ENCODE measurements at places on chromosomes 4 and X.

GRCh38 chrX:21929209-21929608 is 11.3 kb upstream of the SMS start:
- no peak for DNase-seq

GRCh38 chr4:38084877-38085711 is 124.9 kb downstream of the PTTG2 start:
- DNase-seq = no peak

DNA sequence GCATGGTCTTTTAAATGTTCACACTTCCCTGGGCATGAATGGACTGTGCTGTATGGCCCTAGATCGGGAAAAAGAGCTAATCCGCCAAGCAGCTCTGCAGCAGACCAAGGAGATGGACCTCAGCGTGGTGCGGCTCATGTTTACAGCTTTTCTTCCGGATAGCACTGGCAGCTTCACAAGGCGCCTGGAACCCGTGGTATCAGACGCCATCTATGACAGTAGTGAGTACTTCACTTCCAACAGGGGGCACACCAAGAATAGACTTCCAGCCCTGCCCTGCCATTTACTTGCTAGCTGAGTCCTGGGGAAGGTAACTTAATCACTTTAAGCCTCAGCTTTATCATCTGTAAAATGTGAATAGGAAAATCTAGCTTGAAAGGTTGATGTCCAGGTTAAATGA is 77.7 kb downstream of the NFKB1 start:
- DNase-seq = no peak

DNA sequence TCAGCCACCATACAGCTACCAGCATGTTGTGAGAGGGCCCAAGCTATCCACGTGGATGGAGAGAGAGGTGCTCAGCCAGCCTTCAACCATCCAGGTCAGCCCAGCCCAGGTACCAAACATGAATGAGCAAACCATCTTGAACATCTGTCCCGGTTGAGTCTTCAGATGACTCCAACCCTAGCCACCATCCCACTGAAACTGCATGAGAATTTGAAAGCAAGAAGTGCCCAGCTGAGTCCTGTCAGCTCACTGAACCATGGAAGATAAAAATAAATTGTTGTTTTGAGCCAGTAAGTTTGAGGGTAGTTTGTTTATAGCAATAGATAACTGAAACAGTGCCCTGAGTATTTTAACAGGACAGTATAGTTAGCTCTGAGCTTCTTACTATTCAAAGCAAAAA is 7.3 kb upstream of the SEL1L3 start:
- DNase-seq = no peak

DNA sequence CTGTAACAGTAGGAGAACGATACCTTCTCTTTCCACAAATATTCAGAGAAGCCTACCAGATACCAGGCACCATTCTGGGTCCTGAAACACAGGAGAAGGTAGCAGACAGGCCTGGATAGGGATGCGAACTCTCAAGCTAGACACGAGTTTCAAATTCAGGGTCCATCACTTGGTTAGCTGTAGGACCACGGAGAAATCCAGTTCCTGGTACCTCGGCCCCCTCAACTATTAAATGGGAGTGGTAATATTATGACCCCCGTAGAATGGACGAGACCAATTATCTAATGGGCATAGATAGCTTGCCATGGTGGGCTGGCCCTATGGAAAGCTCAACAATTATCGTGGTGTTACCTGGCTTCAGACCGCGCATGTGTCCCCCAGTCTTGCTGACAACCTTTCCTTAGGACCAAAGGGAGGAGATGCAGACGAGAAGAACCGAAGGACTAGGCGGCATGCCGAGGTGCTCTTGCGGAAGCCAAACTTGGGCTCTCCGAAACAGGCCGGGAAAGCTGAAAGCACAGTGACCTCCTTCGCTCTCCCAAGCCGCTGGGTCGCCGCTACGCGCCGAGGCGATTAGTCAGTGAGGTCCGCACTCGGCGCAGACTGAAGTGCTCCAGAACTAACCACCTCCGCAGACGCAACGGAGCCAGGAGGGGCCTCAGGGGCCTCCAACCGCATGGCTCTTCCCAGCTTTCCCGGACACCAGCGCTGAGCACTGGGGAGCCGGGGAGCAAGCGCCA is 19.6 kb downstream of the NKX3-2 start:
- no peak for DNase-seq

GRCh38 chrX:153969904-153970356 is 1.7 kb downstream of the HCFC1 start:
- DNase-seq = no peak

GRCh38 chrX:20352504-20352903 is 85.8 kb upstream of the RPS6KA3 start:
- no peak for DNase-seq

- DNase-seq = no peak
These were observed 17.6 kb downstream of the G3BP2 start for GRCh38 chr4:75655562-75655961.

GRCh38 chr4:85952528-85952927 is 407.3 kb downstream of the MAPK10 start:
- DNase-seq = no peak

DNA sequence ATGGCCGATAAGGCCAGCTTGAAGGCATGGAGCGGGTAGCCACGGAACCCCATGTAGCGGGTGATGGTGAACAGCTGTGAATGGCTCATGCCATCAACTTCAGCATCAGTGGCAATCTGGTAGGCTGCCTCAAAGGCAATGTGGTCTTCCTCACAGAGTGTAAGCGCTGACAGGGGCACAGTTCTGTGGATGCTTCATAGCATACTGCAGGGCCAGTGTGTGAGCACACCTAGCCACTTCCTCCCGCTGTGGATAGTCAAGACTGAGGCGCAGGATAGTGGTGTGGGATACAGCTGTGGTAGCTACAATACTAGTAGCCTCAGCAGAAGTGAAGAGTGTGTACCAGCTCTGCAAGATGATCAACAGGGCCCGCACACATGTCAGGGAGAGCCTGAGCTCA is 40.5 kb downstream of the C4orf33 start:
- DNase-seq = no peak

DNA sequence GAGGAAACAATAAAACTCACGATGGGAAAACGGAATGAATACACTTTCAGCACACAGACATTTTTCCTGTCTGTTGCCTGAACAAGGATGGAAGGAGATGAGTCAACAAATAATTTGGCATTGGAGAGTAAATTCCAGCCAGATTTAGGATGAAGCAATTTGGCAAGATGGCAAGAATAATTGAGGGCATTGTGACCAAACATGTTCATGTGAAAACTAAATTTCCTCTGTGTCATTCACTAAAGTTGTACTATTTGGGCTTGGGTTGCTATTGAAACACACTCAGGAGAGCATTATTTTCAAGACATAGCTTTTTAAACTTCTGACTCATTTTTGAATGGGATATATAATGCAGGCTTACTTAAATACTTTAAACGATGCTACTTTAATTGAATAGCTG is 1614.4 kb downstream of the PCDH19 start:
- DNase-seq = no peak

DNA sequence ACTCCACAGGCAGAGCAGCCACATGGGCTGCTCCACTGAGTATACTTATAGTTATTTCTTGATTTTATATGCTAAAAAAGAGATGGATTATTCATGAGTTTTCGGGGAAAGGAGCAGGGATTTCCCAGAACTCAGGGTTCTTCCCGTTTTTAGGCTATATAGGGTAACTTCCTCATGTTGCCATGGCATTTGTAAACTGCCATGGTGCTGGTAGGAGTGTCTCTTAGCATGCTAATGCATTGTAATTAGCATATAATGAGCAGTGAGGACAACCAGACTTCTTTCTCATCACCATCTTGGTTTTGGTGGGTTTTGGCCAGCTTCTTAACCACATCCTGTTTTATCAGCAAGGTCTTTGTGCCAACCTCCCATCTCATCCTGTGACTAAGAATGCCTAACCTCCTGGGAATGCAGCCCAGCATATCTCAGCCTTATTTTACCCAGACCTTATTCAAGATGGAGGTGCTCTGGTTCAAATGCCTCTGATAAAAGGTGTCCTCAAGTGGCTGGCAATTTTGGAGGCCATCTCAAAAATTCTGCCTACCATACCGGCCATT is 213.0 kb upstream of the VEGFC start:
- no peak for DNase-seq

DNA sequence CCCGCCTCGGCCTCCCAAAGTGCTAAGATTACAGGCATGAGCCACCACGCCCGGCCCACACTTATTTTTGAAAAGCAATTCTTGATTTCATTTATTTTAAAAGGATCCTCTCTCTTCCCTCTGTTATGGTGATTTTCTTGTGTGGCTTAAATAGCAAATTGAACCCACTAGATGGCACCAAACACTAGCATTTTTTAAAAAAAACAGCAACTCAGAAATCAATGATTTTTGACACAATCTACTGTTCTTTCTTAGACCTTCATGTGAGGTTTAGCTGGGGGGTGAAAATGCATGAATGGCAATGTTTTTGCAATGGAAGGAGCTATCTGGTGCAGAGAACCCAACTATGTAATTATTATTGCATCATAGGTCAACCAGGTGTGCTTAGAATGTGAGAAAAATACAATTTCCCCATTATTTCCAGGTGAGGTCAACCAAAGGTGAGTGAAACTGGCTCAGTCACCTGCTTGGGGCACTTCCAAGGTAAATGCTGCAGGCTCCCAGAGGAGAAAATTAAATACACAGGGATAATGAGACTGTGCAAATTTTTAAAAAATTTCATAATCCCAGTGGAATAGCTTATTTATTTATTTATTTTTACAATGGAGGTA is 226.7 kb upstream of the PRKX start:
- DNase-seq = no peak

- no peak for DNase-seq
These were observed 68.0 kb upstream of the HELT start for GRCh38 chr4:184950117-184950830.

- peak; percentile 43 for DNase-seq
These were observed 2.7 kb upstream of the MAML3 start for GRCh38 chr4:140156529-140157171.

- no peak for DNase-seq
These were observed 217.3 kb downstream of the CHRDL1 start for GRCh38 chrX:110578270-110578669.

- no peak for DNase-seq
These were observed 12.5 kb downstream of the SPARCL1 start for GRCh38 chr4:87516683-87517082.

GRCh38 chrX:16639966-16640365 is 10.0 kb upstream of the S100G start:
- no peak for DNase-seq

GRCh38 chr4:34198966-34199365 is 2045.3 kb downstream of the ARAP2 start:
- no peak for DNase-seq

GRCh38 chrX:140343226-140343868 is 161.5 kb downstream of the SOX3 start:
- DNase-seq = no peak

- no peak for DNase-seq
These were observed 37.2 kb downstream of the TBC1D9 start for GRCh38 chr4:140719022-140719421.

GRCh38 chr4:57320217-57320616 is 210.0 kb upstream of the IGFBP7 start:
- DNase-seq = no peak

DNA sequence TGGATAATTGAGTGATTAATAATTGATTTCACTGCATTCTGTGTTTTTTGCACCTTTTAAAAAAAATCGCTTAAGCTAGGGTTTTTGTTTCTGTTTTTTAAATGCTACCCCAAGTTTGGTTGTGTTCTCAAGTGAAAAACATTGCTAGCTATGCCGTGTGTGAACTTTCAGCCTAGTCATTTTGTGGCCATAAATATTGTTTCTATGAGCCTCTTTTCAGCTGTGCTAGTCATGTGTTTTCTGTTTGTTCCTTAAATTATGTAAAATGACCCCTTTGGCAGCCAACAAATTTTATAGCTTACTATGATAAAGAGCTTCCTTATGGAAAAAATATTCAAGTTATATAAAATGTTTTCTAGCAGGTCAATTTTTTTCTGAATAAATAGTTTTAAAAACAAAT is 59.1 kb downstream of the GALNT7 start:
- DNase-seq = no peak

DNA sequence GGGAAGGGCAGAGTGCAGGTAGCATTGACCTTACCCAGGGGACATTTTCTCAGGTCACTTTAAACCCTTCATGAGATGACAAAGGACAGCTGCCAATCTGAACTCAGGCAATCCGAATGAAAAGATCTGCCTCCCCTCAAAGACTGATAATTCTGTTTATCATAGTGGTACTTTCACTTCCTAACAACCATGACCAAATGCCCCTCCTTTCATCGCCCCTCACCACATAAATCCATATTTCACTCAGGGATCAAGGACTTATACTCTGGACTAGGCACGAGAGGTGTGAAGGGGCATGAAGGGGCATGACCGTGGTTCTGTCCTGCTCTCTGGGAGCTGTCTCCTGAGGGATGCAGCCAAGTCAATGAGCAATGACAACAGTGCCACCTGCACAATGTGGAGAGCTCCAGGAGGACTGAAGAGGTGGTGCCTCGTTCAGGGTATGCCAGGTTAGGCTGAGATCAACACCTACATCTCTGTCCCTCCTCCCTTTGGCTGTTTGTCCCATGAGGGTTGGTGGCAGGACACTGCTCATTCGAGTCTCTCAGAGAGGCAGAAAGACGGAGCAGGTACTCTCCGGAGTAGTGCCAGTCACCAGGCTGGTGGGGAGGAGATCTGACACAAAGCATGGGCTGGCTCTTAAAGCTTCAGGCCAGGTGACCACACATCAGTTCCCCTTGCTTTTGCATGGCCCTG is 12.5 kb downstream of the HS3ST1 start:
- DNase-seq = no peak

DNA sequence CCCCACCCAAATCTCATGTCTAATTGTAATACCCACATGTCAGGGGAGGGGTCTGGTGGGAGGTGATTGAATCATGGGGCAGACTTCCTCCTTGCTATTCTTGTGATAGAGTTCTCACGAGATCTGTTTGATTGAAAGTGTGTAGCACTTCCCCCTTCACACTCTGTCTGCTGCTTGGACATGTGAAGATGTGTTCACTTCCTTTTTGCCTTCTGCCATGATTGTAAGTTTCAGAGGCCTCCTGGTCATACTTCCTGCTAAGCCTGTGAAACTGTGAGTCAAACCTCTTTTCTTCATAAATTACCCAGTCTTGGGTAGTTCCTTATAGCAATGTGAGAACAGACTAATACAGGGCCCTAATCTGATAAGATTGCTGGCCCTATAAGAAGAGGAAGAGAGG is 1514.8 kb downstream of the RPA4 start:
- DNase-seq = no peak

- DNase-seq = no peak
These were observed at the start of gene ASB5 for GRCh38 chr4:176268963-176269362. TSS of gene ASB5 (minus strand) at chr4:176269222. CDS start at chr4:176269108, 114 bp downstream.

- DNase-seq = no peak
These were observed 73.0 kb downstream of the ABLIM2 start for GRCh38 chr4:8085491-8086117.
